ENCODE measurements at places on chromosomes 6 and 20. TPM values are rescaled to one million over a fixed set of nuclear protein-coding genes. Genes with fewer than 3 reads are reported as not detected.

DNA sequence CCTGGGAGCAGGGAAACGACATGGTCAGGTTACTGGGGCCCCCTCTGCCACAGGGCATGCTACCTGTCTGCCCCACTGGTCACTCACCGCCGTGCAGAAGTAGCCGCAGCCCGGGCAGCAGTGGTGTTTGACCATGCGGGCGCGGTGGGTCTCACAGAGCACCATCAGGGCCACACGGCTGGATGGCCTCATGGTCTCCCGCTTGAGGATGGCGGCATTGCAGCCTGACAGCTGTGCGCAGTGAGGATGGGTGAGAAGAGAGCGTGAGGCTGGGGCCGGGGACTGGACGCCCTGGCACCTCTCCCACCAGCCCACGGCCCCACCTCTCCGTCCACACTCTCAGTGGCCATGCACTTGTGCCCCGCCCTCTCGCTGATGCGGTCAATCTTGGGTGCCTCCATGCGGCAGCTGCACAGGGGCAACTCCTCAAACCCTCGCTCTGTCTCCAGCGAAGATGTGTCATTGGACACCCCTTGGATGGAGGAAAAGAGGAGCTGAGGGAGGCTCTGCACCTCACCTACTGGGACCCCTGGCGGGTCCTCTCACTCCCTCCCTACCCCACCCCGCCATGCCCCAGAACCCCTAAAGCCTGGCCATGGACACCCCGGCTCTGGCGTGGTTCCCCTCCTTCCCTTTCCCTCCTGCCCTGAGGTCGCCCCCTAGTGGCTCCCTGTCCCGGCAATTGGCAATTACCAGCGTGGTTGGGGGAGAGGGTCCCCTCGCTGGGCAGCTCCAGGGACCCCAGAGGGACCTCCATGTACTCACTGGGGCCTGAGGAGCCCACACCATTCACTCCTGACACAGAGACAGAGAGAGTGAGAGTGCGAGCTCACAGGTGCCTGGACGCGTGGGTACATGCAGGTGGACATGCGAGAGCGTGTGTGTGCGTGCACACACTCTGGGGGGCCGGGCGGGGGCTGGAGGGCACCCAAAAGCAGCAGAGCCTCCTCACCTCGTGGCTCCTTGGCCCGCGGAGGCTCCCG lies 8.9 kb downstream of the EHMT2 start:
- peak; percentile 43 for DNase-seq

DNA sequence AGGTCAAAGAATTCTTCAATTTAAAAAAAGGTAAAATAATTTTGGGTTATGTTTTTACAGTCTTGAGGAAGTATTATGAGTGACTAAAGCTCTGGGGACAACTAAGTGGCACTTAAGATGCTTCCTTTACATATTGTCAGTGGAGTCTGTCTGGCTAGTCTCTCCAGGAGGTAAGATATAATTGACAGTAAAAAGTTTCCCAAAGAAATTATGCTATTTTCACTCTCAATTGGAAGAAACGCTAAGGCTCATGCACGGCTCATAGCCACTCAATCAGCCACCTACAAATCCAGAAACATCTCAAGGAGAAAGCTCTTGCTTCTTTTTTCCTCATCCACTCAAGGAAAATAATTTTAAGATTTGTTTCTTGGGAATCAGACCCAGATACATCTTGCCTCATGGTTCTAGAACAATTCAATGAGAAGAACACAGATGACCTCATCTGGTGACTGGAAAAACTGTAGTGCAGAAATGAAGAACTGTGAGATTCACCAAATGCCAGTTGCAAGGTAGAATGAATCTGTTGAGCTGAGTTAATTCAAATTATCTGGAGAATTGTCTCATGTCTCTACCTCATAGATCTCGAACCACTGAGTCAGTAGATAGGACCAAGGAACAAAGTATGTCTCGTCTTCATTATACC lies 252.9 kb downstream of the TPBG start:
- no peak for DNase-seq

GRCh38 chr6:16056263-16056870 lies 72.5 kb upstream of the MYLIP start:
- no peak for DNase-seq

GRCh38 chr6:164897523-164898235 lies 411.7 kb downstream of the C6orf118 start:
- no peak for DNase-seq

The HCRTR2 gene
- not detected for total RNA-seq

GRCh38 chr6:45377554-45378333 lies at the start of gene SUPT3H:
SUPT3H (minus strand) TSS chr6:45377934.
- DNase-seq = peak; percentile 92

DNA sequence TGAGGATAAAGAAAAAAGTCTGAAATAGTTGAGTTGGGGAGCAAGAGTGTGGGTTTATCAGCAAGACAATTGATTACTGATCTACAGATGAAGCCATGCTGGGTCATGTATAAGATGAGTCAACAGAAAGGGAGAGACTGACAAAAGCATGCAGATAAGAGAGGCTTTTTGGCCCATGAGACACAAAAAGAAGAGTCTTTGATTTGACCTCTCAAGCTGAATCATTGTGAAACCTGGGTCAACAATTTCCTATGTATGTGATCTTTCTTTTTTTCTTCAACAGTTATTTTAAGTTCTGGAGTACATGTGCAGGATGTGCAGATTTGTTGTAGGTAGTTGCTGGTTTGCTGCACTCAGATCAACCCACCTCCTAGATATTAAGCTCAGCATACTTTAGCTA lies 15.9 kb downstream of the RIMS1 start:
- no peak for DNase-seq

DNA sequence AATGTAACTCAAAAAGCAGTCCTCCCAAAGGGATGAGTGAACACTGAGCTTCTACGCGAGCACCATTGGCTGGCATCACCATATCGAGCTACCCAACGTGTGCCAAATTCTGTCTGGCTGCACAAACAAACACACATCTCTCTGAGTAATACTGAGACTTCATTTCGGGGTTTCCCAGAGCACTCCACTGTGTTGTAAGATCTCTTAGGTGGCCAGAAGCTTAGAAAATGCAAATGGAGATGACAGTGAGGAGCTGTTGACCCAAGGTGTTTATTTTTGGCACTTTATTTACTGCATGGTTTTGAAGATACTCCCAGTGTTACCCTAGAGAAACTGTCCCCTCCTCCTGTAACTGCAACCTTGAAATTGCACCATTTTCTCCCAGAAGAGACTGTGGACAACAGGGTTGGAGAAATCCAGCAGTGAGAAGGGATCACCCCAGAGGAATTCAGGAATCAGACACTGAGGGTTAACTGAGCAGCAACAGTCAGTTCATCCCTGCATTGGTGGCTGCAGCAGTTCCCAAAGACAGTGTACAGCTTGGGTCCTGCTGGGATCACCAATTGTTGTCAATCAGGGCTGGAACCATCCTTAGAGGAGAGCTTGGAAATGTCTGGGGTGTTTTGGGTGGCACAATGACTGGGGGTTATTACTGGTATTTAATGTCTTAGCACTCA lies 1.0 kb upstream of the RIPOR2 start:
- DNase-seq = no peak

The MEI4 gene
- 2.6 TPM for total RNA-seq

The PDRG1 gene
- 23.8 TPM for total RNA-seq

Measured in progenitor cell of endocrine pancreas (in vitro differentiated cells).